ENCODE measurements at places on chromosomes 6 and 20.

DNA sequence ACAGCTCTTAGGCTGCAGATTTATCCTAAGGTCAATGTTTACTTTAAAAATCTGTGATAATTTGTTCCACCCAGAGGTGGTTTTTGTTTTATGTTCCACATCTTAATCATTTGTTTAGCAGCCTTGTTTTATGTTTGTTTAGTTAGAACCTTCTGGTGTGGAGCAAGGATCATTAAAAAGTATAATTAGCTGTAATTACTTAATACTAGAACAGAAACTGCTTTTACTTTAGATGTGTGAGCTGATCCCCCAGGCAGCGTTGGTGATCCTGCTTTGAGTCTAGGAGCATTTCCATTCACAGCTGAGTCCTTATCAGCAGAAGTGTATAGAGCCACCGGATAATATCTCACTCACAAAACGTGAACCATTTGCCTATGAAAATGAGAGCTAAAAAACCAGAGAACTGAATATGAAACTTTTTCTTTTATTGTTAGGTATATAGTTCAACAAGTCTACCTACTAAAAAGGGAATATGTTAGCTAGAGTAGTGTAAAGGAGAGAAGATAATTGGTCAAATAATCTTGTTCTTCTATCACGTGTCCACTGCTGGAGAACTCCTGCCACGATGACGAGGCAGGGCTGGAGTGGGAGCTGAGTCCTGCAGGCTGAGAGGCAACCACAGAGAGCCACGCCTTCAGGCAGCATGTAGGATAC, 78.5 kb downstream of the TRMT11 start:
- peak; percentile 62 for DNase-seq

DNA sequence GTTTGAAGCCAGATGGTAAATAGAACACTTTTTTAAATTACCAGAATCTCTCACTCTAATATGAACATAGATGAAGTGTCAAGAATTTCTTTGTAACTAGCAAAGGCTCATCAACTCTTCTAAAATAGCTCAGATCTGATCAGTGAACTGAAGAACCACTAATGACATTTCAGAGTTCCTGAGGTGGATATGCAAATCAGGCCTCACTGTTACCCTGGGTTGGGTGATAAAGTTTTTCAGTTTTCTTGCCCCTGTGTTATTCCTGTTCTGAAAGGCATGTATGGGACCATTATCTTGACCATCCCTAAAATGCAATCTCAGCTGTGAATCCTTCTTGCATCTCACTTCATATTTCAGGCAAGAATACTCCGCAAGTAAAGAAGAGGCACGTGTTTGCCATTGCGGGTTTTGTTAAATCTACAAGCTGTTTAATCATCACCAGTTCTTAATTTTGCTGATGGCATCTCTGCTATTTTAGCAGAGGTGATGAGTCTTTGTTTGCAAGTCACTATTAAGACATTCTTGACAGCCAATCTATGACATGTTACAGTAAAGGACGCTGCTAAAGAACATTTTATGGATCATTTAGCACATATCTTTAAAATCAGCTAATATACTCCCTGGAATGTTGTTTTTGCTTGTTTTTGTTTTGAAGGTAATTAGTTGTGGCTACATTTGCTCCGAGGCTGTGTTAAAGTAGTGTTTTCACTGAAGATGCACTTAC, 47.9 kb downstream of the KHDC1L start:
- DNase-seq, result no peak

- DNase-seq, result no peak
Measured at GRCh38 chr20:61953037-61954021, 112.4 kb downstream of the TAF4 start.

DNA sequence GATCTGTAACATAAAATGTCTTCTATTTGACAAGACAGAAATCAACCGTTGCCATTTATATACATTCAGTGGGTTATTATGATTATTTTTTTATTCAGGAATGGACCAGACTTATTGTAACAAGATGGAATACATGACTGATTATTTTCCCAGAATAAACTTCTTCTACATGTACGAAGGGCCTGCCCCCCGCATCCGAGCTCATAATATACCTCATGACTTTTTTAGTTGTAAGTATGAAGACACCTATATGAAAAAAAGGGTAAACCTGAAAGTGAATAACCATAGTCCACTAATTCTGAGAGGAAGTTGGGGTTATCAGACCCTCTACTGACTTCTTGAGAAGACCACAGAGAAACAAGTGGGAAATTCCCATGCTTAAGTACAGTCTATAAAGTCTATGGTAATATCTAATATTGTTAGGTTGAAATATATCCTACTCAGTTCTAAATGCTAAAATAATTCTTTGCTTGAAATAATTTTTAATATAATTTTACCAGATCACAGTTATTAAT, 15.9 kb downstream of the OR2A4 start:
- no peak for DNase-seq

DNA sequence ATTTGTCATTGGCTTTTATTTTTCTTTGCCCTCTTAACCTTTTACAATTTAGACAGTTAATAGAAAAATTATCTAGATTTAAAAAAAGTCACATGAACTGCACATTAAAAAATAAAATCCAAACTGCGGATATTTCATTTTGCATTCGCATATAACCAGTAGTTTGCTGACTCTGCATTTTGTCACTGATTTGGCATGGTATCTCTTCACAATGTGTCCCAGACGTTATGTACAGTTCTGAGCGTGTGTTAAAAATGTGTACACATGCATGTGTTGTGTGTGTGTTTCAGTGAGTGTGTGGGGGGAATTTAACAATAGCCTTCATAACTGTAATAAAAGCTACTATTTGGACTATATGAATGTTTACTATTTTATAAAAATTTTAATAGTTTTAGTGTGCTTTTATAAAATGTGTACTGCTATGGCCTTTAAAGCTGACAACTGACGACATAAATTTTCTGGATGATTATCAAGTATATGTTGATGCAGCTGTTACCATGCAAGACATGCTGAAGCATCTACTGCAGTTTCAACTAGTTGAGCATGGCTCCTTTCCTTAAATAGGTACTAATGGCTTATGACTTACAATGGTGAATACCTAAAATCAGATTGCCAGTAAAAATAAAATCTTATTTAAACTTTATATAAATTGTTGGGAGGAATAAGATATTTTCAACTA, 67.7 kb downstream of the HMGCLL1 start:
- DNase-seq, result no peak

GRCh38 chr6:2970034-2970685, 1.2 kb downstream of the SERPINB6 start:
- DNase-seq, result no peak

DNA sequence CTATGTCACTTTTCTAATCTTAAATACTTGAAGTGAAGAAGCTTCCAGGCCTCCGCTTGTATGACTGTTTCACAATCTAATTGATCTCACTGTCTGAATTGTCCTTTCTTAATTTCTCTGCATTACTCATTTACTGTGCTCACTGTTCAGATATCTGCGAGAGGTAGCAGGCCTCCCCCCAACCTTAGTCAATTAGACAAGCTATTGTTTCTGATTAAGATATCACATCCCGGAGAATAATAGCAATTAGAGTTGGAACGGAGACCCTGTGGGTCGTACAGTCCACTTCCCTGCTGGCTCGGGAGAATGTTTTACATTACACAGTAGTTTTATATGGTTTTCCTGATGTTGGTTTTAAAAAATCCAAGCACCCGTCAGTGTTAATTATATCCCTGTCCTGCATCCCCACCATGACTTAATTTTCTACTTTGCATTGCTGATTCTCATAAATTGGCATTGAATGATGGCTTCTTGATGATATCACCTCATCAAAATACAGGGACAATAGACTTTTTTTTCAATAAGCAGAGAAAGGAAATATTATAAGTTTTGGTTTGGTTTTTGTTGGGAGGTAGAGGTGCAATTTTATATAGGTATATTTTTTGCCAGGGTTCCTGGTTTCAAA, 178.7 kb upstream of the TSHZ2 start:
- no peak for DNase-seq

DNA sequence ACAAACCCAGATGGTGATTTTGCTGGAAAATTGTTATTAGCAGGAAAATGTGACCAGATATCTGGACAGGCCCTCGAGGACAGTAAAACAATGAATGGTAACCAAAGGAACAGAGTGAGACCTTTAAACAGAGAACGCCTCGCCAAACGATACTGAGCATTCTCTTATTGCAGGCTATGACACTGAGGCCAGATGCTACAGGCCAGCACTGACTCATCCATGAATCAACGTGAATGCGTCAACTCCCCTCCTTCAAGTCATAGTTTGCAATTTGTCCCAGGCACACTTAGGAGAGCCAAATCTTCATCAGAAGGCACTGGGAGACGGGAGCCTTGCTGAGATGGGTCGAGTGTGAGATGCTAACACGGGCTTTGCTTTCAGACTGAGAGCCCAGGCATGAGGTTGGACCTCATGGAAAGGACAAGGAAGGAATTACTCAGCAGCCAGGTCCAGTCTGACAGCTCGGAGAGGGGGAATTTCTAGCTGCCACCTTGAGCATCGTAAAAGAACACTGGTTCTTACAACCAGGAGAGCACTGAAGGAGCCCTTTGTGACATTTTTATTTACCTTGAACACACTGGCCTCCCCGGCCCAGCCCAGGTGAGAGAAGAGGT, 60.7 kb downstream of the BMP7 start:
- no peak for DNase-seq

DNA sequence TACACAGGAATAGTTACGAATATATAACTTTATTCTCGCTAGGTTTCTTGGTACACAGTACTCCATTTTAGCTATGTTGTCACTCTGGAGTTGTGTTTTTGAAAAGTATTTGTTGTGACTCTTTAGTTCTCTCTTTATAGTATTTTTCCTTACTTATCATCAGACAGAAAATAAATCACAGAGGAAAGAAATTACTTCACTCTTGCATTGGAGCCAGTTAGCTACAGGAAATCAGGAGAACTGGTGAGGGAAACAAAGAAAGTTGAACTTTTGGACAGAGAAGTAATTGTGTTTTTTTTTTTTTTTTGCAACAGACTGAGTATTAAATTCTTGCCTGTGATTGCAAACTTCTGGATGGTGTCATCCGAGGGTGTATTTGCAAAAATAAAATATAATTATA, 33.9 kb downstream of the DSE start:
- DNase-seq, result no peak

DNA sequence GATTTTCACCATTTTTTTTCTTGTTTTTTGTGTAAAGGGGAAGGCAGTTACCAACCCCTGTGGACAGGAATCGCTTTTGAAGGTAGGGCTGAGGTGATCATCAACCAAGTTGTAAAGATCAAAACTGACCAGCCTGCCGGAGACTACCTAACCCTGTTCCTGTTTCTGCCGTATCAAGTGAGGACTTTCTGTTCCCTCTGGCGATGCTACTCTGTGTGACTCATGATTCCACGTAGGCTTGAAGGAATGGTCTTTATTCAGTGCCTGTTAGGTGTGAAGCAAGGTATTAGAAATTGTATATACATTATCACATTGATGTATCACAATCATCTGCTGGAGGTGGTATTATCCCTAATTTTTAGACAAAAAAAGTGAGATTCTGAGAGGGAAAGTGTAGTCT, 161.3 kb downstream of the SOX4 start:
- no peak for DNase-seq

DNA sequence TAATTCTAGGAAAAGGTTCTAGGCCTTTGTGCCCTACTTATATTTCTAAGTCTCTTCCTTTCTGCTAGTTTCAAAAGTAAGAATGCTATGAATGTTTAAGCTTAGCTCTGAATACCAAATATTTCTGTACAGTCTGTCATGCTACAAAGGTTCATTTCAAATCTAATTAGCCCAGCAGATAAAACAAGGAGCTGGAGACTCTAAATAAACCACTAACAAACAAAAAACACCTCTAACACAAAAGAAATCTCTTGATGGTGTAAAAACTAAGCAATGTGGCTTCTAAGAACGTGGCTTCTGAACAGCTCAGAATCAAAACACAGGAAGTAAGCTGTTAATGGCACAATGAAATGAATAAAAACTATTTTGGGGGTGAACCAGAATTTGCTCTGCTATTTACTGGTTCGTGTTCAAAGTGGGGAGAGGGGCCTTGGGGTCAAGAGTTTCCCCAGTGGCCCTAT, 198.3 kb downstream of the BCAS1 start:
- DNase-seq, result no peak
